ENCODE measurements at places on chromosomes 4 and X.

- peak; percentile 60 for DNase-seq
Observed at GRCh38 chrX:46710425-46710824, 48.5 kb downstream of the SLC9A7 start.

GRCh38 chr4:38241541-38241940 lies 281.3 kb downstream of the PTTG2 start:
- no peak for DNase-seq

DNA sequence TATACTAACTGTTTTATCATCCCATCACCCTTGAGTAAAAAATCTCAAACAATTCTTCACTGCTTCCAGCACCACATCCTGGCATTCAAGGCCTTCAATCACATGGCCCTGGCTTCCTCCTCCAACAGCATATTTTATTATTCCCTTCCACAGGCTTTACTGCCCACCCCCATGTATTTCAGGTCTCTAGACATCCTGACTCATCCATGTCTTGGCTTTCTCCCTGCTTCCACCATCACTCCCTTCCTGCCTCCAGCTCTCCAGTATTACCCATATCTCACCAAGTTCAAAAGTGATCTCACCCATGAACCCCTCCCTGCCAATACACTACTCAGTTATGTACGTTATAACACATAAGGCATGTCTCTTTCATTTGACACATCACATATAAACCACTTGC lies 34.7 kb upstream of the PLAC1 start:
- DNase-seq, result no peak

DNA sequence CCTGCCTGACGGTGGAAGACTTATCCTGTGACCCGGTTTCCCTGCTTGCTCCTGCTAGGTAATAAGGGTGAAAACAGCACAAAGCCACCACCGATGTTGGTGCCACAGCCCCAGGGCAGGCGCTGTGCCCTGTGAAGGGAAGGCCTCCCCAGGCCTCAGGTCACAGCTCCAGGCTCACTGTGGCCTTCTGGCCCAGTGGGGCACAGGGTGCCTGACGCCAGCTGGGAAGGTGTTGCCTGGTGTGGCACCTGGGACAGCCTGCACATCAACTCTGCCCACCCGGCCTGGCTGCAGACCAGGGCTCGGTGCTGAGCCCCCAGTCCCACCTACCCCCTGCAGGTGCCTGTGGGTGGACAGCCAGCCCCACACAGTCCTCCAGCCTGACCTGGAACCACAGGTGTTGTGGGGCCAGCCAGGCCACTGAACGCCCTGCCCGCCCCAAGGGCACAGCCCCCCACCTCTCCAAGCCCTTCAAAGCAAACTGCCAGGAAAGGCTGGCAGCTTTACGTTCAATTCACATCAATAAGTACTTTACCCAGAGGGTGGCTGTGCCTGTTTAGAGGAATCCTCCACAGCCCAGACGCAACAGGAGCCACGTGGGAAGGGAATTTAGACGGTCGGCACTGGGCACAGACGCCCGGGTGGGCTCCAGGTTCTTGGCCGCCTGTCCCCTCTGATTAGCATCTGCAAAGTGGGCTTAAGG lies 54.3 kb downstream of the ZFYVE28 start:
- no peak for DNase-seq

DNA sequence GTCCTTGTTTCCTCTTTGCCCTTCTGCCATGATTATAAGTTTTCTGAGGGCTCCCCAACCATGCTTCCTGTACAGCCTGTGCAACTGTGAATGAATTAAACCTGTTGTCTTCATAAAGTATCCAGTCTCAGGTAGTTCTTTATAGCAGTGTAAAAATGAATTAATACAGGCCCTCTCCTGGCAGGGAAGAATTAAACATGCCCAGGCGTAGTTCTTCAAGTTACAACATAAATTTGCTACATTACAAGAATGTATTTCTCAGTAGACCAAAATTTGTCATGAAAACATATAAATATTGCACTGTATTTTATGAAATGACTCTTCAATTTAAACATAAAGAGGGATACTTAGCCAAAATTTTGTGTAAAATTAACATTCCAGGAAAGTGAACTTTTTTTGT lies 1089.9 kb upstream of the PCDH10 start:
- DNase-seq, result no peak

DNA sequence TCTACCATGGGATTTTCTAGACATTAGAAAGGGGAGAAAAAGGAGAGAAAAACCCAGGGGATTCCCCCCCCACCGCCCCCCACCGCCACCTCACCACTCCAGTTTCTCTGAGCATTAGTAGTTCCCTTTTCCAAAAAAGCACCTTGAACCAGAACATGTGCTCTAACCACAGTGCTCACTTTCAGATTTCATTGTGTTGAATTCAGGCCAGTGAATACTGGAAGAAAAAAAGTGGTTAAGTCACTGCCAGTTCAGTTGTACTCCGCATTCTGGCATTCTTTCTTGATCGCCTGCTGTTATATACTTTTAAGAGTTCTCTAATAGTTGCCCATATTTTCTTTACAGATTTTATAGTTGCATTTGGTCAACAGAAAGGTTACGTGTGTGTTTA lies 40.9 kb downstream of the JADE3 start:
- no peak for DNase-seq

GRCh38 chr4:52172166-52172565 lies 121.1 kb downstream of the SPATA18 start:
- no peak for DNase-seq

DNA sequence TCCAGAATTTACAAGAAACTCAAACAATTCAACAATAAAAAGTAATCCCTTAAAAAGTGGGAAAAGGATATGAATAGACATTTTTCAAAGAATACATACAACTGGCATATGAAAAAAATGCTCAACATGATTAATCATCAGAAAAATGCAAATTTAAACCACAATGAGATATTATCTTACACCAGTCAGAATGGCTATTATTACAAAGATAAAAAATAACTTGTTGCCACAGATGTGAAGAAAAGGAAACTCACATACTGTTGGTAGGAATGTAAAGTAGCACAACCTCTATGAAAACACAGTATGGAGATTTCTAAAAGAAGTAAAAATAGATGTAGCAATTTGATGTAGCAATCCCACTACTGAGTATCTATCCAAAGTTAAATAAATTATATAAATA lies 65.1 kb upstream of the DIAPH2 start:
- no peak for DNase-seq

- DNase-seq, result no peak
Observed at GRCh38 chr4:74537459-74537858, 92.5 kb downstream of the AREG start.

GRCh38 chr4:144655491-144655890 lies 9.5 kb downstream of the HHIP start:
- peak; percentile 18 for DNase-seq

DNA sequence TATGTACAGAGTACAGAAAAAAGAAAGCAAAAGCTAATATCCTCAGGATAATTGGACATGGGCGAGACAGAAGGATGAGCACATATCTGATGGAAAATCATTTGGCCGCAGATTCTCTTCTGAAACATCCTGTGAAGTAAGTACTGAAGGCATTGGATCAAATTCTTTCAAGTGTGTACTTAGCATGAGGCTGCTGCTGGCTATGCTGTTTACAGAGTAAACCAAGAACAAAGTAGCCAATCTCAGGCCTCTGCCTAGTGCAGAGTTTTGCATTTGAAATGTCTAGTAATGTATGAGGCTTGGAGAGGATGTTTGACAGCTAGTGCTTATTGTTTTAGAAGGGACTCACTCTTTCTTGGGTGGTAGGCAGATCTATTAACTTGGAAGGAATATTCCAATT lies 128.5 kb downstream of the MAGEC2 start:
- no peak for DNase-seq

GRCh38 chr4:2290974-2291704 lies 29.2 kb upstream of the MXD4 start:
- no peak for DNase-seq

DNA sequence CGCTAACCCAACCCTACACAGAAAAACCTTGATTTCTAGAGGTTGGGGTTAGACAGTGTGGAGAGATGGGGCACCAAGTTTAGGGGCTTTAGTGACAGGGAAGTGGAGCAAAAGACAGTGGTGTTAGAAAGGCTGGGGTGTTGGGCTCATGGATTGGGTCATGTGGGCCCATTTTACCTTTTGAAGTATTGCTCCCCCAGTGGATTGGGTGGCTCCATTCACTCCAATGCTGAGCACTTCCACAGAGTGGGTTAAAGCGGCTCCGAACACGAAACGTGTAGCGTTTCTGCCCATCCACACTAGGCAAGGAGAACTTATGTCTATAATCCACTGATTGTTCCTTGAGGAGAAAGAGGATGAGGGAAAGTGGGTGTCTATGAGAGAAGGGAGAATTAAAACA lies 2.3 kb downstream of the IL2RG start:
- DNase-seq, result no peak

All from NCI-H146 (cell line).